Activated CD8-positive, alpha-beta memory T cell treated with anti-CD3 and anti-CD28 coated beads, Interleukin-2, amount 10 ng/mL, durations not matched to agents 7 days and 5 days (primary cell): ENCODE measurements at places on chromosomes 12 and 14. TPM values are rescaled to one million over a fixed set of nuclear protein-coding genes. Genes with fewer than 3 reads are reported as not detected.

Gene AQP6
- total RNA-seq = not detected

Gene SPX
- 0.40 TPM for total RNA-seq

Gene OASL
- total RNA-seq = 55.3 TPM

Gene STON2
- 0.66 TPM for total RNA-seq

Gene PPP1R1A
- total RNA-seq = not detected

Gene TAS2R20
- 1.5 TPM for total RNA-seq

Gene FZD10
- not detected for total RNA-seq

Gene MDM1
- 22.2 TPM for total RNA-seq

Gene ITGA7
- 3.7 TPM for total RNA-seq

Gene RAD51AP1
- 35.7 TPM for total RNA-seq

Gene LYZ
- not detected for total RNA-seq

Gene GLT8D2
- 0.41 TPM for total RNA-seq

Gene KRT8
- total RNA-seq = 0.26 TPM

Gene NID2
- total RNA-seq = 0.21 TPM

Gene GXYLT1
- total RNA-seq = 8.7 TPM

Gene SDR9C7
- not detected for total RNA-seq

Gene ZC2HC1C
- total RNA-seq = 2.8 TPM

Gene ITGA5
- total RNA-seq = 13.2 TPM

Gene TSHR
- 0.73 TPM for total RNA-seq

Gene OR4K13
- not detected for total RNA-seq

Gene TTC7B
- 8.3 TPM for total RNA-seq

Gene CHST11
- total RNA-seq = 123 TPM

Gene ACOT6
- total RNA-seq = not detected

Gene SLC8A3
- total RNA-seq = not detected

Gene SERPINA3
- total RNA-seq = not detected

Gene TBX3
- total RNA-seq = not detected

Gene HDAC7
- total RNA-seq = 284 TPM

Gene TMTC1
- total RNA-seq = 0.09 TPM

Gene GZMH
- 80.0 TPM for total RNA-seq

Gene PLEKHG7
- total RNA-seq = not detected

Gene TMEM253
- total RNA-seq = not detected

Gene ZFYVE21
- 18.6 TPM for total RNA-seq

Gene ZNF384
- total RNA-seq = 76.3 TPM

Gene KRT6A
- total RNA-seq = not detected

Gene SOCS2
- total RNA-seq = 33.9 TPM

Gene PLBD1
- not detected for total RNA-seq

Gene HOXC12
- not detected for total RNA-seq

Gene PTPRR
- total RNA-seq = not detected

Gene SRGAP1
- total RNA-seq = not detected
